ENCODE measurements at places on chromosomes 12 and 14.

DNA sequence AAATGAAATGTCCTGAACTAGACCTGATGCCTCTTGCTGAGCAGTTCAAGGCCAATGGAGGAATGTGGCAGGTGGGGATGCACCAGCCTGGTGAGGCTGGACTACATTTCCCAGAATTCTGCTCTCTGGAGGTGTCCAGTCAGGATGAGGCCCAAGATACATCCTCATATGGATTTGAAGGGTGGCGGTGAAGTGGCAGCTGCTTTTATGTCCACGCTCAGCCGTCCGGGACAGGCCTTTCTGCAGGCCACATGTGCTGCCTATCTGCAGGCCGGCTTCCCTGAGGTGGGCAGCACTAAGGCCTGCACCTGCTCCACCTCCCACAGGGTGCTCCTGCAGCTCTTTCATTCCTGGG lies 230.2 kb downstream of the BCL11B start:
- DNase-seq: no peak

- no peak for DNase-seq
Observed at GRCh38 chr12:6203601-6204000, 3.4 kb downstream of the CD9 start.

GRCh38 chr12:93664573-93665138 lies 12.5 kb upstream of the CRADD start:
- no peak for DNase-seq

DNA sequence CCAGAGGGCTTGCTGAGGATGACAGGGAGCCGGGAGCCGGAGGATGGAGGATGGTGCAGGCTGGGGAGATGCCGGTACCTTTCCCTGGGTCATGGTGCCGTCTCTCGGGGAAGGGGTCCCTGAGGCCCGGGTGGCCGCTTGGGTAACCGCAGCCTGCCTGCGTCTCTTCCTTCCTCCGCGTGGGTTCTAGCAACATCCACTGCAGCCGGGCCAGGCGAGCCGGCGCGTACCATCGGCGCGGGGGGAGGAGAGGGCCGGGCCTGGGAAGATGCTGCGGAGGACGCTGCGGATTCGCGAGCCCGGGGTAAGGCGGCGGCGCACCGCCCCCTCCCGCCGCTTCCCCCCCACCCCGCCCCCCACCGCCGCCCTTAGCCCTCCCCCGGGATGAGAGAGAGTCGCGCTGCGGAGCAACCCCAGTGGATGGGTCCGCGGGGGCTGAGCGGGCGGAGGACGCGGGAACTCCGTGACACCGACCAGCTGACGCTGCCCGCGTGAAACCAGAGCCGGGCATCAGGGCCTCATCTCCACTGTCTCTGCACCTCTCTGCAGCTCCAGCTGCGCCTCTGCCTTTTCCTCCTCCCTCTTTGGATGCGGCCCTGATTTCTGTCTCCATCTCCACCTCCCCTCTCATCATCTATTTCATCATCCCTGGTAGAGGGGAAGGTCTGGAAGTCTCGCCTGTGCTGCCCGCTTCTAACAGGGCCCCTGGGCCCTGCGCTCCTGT lies at the start of gene FAIM2:
Gene FAIM2 (minus strand): TSS at position 201 of the 724 bp plus-strand sequence. CDS start 108 bp downstream, at position 93.
- DNase-seq: peak; percentile 70

GRCh38 chr14:75904311-75904710 lies 77.5 kb downstream of the TGFB3 start:
- DNase-seq: no peak

DNA sequence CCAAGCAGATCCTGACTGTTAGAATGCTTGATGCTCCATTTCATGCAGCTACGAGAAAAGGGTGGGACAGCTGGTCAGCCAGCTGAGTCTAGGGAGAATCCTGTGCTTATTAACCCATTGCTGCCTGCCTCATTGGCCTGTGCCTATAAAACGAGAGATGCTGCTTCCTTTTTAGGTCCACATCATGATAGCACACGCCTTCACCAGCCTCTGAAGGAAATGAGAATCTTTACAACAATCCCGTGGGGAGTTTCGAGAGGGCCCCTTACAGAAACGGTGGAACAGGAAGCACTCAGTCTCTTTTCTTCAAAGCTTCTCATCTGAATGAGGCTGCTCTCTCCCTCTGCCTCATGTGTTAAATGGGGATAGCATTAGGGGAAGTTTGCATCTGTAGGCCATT lies 147.3 kb upstream of the RFLNA start:
- no peak for DNase-seq

DNA sequence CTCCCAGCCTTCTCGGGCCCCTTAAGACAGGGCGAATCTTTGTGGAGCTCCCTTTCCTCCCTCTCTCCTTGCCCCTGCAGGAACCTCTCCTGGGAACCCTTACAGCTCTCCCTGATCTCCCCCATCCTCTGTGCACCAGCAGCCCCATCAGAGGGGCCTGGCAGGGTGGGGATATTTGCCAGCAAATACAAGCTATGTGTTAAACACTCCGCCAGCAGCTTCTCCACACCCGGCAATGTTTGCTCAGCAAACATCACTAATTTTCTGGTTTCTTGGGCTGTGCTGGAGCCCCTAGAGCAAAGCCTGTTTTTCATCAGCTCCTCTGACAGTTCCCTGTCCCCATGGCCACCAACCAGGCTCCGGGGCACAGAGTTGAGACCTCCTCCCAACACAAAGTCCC lies 147.5 kb upstream of the LHX5 start:
- no peak for DNase-seq

DNA sequence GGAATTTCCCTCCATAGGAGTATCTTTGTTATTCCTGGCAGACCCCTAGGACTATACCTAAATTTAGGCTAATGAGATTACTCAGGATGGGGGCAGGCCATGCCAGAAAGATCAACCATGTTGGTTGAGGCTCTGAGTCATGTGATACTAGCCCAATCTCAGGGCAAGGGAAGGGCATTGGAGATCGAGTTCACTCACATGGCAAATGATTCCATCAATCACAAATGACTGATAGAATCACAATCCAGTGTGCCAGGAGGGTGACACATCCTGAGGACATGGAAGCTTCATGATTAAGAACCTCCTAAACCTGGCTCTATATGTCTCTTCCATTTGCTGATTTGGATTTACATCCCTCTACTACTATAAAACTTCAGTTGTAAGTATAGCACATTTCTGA lies 182.3 kb downstream of the NTF3 start:
- DNase-seq: no peak

DNA sequence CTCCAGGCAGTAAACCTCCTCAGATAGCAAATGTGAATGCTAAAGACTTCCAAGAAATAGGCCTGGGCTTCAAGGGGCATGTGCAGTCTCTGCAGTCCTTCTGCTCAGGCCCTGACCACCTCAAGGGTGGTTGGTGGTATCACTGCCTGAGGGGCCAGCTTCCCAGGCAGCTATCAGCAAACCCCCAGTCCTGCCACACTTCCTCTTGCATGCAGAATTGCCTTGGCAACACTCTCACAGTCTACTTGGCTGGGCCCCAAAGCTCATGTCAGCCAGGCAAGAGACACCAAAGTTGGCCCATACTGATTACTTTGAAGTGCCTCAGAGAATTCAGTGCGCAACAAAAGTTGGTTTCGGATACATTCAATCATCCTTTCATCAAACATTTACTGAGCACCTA lies 3.5 kb upstream of the ASB8 start:
- DNase-seq: no peak

DNA sequence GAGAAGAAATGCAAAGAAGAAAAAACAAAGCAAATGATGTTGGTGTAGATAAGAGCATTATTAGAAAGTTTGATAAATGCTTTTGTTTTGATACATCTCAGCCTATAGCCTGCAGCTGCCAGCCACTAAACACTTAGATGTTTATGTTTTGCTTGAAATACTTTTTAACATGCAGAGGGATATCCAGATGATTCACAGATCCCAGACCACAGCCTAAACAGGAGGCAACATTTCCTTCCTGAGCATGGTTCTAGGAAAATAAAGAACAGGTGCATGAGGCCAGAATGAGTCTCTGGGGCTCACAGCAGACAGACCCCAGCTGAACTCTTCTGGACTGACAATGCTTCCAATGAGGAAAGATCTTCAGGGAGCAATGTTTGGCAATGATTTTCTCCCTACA lies 103.7 kb upstream of the EEA1 start:
- DNase-seq: peak; percentile 8

GRCh38 chr14:77240336-77240915 lies 30.6 kb downstream of the NGB start:
- no peak for DNase-seq

DNA sequence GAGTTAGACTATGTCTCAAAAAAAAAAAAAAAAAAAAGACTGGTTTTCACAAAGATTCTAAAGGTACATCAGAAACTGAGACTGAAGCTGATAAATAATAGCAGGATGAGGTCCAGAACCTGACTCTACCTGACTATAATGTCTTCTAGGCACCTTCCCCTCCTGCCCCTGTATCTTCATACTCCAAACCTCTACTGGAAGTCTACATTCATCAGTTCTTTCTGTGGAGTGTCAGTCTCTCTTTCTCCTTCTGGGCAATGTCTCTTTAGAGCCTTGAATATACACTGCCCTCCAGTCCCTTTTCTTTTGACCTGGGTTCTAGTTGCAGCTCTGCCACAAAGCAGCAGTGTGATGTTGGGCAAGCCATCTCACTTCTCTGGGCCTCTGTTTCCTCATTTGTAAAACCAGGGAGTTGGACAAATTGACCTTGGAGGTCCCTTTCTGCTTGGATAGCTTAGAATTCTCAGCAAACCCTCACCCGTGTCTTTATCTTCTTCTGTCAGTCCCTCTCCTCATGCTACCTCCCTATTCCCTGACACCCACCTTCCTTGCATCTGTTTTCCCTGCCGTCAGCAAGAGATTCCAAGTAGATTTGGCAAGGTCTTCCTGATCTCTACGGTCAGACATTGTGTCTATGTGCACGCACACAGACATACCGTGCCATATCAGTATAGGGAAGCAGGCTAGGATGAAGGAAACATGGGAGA lies 4.3 kb downstream of the NFE2 start:
- no peak for DNase-seq

- no peak for DNase-seq
Observed at GRCh38 chr12:49470986-49471385, 67.8 kb upstream of the KCNH3 start.

- no peak for DNase-seq
Observed at GRCh38 chr14:103188810-103189480, 65.7 kb downstream of the TNFAIP2 start.

DNA sequence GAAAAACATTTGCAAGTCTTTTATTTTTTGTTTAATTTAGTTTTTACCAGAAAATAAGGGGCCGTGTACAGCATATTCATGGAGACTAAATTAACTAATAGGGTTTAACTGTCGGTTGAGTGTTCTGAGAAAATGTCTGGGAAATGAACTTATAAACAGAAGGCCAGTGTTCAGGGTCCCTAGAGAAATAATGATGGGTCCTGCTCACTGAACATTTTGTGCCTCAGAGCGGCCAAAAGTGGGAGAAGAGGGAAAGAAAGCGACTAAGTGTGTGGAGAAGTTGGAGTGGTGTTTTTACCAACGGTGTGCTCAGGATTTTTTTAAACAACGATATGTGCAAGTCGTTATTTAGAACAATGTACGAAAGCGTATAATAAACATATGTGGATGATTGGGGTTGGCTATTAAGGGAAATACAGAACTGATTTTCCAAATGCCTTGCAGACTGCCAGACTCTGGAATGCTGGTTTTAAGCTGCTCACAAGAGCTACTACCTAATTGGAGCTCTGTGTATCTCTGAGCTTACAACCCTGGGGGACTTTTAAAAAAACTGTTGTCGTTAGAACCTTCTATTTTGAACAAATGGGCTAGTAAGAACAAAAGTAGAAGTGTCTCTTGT lies 166.7 kb downstream of the SLC38A4 start:
- no peak for DNase-seq

GRCh38 chr14:74919421-74920165 lies 3.5 kb downstream of the RPS6KL1 start:
- DNase-seq: no peak

- no peak for DNase-seq
Observed at GRCh38 chr12:58314610-58315009, 373.2 kb downstream of the ATP23 start.

DNA sequence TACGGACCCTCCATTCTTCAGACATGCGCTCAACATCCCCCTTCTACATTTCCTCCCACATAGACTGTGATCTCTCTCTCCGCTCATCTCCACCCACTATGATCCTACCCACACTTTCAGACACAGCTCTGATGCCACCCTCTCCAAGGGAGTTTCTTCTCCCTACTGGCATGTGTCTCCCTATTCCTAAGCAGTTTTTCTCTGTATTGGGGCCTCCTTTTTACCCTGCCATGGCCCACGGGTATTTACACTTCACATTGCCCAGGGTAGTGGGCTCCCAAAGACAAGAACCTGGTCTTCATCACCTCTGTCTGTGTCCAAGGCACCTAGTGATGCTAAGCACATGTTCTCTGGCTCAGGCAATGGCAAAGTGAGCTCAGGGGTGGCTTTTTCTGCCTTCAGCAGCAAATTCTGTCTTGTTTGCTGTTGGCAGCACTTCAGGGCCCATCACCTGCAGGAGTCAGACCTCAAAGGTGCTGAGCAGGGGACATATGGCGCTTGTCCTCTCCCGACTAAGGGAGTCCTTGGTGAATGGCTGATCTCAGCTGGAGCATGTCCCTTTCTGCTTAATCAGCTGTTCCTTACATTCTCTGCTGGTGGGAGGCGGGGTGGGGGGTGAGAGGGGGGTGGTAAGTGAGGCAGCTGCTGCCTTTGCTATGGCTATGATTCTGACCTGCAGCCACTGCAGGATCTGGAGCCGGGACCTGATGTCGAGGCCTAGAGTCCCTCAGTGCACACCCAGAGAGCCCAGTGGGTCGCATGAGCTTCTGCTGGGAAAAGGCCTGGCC lies 256.8 kb downstream of the PCNX1 start:
- DNase-seq: no peak

DNA sequence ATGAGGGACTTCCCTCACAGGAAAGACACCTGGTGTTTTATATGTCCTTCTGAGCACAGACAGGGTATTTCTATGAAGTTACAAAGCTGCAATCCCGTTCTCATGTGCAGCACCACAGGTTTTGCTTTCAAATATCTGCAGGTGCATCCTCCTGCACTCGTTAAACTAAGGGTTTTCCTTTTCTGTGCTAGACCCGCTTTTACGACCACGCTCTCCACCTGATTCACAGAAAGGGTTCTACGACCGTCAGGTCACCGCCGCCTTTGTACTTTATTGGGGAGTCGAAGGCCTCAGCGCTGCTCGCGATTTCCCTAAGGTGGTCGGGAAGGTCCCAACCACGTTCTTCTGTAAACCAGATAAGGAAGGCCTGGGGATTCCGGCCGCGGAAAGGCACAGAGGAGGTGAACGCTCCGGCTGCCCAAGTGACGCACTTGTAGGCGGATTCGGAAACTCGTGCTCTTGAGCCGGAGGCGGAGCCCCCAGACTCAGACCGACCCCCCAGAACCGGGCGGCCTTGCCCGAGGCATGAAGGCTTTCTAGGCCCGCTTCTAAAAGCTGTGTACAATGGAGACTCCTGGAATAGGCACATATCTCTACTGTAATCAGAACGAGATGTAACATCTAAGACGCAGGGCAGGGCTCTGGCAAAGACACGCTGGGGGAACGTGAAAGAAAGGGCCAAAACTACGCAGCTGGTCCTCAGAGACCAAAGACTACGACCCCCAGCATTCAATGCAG lies 995 bp upstream of the HSP90B1 start:
- DNase-seq: peak; percentile 80

DNA sequence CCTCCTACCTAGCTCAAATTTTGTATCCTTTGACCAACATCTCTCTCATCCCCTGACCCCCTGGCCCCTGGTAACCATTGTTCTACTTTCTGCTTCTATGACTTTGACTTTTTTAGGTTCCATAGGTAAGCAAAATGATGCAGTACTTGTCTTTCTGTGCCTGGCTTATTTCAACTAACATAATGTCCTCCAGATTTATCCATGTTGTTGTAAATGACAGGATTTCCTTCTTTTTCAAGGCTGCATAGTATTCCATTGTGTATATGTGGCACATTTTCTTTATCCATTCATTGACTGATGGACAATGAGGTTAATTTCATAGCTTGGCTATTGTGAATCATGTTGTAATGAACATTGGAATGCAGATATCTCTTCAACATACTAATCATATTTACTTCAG lies 170.1 kb downstream of the DPY19L2 start:
- DNase-seq: no peak
